ENCODE measurements at places on chromosomes 3 and 15. TPM values are rescaled to one million over a fixed set of nuclear protein-coding genes. Genes with fewer than 3 reads are reported as not detected.

GRCh38 chr3:155302891-155303290 lies 9.4 kb upstream of the STRIT1 start:
- H3K27me3 ChIP-seq, result no peaks in the 10 kb centered on the region
- peak; percentile 21 for DNase-seq
- H3K4me3 ChIP-seq, result no peak overlapping the region
- no peaks in the 10 kb centered on the region for H3K36me3 ChIP-seq
- no peaks in the 10 kb centered on the region for H3K4me1 ChIP-seq

DNA sequence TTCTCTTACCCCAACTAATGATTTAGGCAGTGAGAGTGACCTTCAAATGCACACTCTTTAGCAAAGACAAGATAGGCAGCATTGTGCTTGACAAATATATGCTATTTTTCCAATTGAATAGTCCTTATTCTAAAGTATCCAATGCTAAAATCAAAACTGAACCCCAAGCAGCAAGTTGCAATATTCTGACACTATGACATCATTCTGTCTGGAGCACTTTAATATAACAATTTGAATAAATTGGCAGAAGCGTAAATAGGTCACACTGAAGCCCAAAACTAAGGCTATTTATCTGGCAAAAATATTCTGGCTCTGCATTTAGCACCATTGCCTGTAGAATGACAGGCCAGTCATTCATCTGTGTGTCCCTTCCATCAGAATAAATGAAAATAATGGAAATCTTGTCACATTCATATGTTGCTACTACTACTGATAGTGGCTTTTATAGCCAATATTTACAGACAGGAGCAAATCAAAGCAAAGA lies 2.9 kb downstream of the CBLB start:
- no peaks in the 10 kb centered on the region for H3K27me3 ChIP-seq
- no peak overlapping the region for H3K27ac ChIP-seq
- peak overlapping the region; percentile 70 for H3K4me3 ChIP-seq
- peaks cover 31% of the 10 kb centered on the region for H3K4me1 ChIP-seq

- H3K4me1 ChIP-seq, result peaks cover 21% of the 10 kb centered on the region
- no peak overlapping the region for H3K27ac ChIP-seq
Measured at GRCh38 chr15:62785881-62786828, 256.4 kb upstream of the TPM1 start.

GRCh38 chr3:151562891-151563290 lies 102.0 kb upstream of the IGSF10 start:
- no peaks in the 10 kb centered on the region for H3K36me3 ChIP-seq
- DNase-seq, result no peak
- peaks cover 20% of the 10 kb centered on the region for H3K4me1 ChIP-seq

DNA sequence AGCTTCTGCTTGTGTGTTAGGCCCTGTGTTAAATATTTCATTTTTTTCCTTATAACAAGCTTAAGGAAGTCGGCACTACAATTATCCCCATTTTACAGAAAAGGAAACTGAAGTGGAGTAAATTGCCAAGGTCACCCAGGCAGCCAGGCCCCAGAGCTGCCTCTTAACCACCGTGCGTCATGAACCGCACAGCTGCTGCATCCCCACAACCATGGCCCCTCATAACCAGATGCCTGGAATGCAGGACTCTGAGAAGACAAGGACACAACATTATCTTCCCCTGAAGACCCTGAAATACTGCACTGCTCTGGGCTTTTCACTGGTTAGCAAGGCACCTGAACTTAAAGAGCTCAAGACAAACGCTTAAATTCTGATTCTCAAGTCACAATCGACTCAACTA lies 14.6 kb downstream of the LRIG1 start:
- peaks cover 99% of the 10 kb centered on the region for H3K4me1 ChIP-seq
- H3K27ac ChIP-seq, result peak overlapping the region; percentile 90
- H3K36me3 ChIP-seq, result no peaks in the 10 kb centered on the region
- no peak overlapping the region for H3K4me3 ChIP-seq
- no peaks in the 10 kb centered on the region for H3K27me3 ChIP-seq
- no peak for DNase-seq

GRM2 gene
- not detected for total RNA-seq

- no peak overlapping the region for H3K4me3 ChIP-seq
- no peak overlapping the region for H3K27ac ChIP-seq
- no peak for DNase-seq
- no peaks in the 10 kb centered on the region for H3K27me3 ChIP-seq
Measured at GRCh38 chr3:162643245-162643644, 1146.6 kb downstream of the OTOL1 start.

- H3K4me1 ChIP-seq, result peaks cover 83% of the 10 kb centered on the region
- H3K36me3 ChIP-seq, result peaks cover 30% of the 10 kb centered on the region
- H3K27ac ChIP-seq, result peak overlapping the region; percentile 97
Measured at GRCh38 chr3:48426401-48426909, 3.4 kb downstream of the PLXNB1 start.

GRAMD1C gene
- total RNA-seq, result 2.3 TPM

DNA sequence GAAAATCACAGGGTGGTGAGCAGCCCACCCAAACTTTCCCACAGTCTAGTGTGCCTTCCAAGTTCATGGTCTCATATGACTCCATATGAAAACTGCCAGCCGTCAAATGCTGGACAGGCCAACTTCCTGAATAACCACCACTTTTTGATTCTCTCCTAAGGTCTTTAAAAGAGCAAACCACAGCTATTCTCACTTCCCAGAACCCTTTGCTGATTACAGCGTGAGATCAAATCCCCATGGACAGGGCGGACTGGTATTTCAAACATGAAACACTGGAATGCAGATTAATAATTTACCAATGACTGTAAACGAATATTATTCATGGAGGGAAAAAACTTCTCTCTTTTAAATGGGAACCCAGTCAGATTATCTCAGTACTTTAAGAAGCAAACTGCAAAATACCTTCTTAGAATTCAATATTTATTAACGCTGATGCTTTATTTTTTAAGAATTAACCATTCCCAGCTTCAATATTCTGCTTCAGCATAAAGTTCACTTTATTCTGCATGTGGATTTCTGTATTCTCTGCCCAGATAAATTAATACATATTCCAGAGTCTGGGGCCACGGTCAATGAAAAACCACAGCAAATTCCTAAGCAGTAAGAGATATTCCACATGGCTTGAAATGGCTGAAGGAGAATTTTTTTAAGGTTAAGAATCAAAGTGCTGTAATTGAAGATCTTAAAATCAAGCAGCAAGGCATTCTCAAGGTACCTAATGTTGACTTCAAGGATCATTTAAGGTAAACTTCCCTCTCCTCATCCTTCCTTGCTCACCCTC lies 42.9 kb downstream of the MYO1E start:
- no peaks in the 10 kb centered on the region for H3K27me3 ChIP-seq
- DNase-seq, result peak; percentile 47
- H3K36me3 ChIP-seq, result no peaks in the 10 kb centered on the region
- H3K4me3 ChIP-seq, result no peak overlapping the region

- no peaks in the 10 kb centered on the region for H3K27me3 ChIP-seq
- no peak for DNase-seq
- no peaks in the 10 kb centered on the region for H3K36me3 ChIP-seq
Measured at GRCh38 chr3:31829826-31830426, 151.1 kb downstream of the OSBPL10 start.

ARHGAP31 gene
- 275 TPM for total RNA-seq

ZNF501 gene
- not detected for total RNA-seq

DNA sequence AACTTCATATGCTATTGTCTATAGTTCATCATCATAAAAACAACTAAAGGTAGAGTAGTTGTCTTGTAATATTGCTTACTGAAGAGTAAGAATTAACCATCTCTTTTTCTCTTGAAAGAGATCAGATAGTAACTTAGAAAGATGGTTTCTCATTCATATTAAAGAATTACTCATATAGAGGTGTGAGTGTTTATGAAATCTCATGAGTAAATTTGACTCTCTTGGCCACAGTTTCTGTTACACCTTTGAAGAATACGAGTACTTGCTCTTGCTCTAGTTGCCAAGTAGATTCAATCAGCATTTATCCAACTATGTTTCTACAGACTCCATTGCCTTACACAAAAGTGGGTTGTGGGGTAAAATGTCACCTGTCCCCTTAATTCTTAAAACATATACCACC lies 247.4 kb upstream of the MANF start:
- H3K4me3 ChIP-seq, result no peak overlapping the region
- no peaks in the 10 kb centered on the region for H3K27me3 ChIP-seq
- H3K27ac ChIP-seq, result no peak overlapping the region
- DNase-seq, result no peak

DNA sequence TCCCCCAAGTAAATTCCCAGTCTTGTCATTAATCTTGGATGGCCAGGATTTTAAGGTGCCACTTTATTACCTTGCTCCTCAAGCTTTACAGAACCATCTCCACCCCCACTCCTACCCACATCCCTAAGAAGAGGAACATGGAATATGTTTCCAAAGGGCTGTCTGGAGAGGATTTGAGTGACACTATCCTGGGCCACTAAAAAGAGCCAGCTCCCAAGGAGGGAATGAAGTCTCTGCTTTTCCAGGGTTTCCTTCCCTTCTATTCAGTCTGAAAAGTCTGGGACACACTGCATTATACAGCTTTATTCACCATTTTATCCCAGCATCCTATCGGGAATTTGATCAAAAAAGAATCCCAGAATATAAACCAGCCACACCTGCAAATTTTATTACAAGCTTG lies 35.6 kb upstream of the MECOM start:
- H3K4me3 ChIP-seq, result no peak overlapping the region
- DNase-seq, result no peak
- H3K36me3 ChIP-seq, result no peaks in the 10 kb centered on the region
- H3K27ac ChIP-seq, result no peak overlapping the region

VGLL3 gene
- total RNA-seq, result 23.7 TPM

DNA sequence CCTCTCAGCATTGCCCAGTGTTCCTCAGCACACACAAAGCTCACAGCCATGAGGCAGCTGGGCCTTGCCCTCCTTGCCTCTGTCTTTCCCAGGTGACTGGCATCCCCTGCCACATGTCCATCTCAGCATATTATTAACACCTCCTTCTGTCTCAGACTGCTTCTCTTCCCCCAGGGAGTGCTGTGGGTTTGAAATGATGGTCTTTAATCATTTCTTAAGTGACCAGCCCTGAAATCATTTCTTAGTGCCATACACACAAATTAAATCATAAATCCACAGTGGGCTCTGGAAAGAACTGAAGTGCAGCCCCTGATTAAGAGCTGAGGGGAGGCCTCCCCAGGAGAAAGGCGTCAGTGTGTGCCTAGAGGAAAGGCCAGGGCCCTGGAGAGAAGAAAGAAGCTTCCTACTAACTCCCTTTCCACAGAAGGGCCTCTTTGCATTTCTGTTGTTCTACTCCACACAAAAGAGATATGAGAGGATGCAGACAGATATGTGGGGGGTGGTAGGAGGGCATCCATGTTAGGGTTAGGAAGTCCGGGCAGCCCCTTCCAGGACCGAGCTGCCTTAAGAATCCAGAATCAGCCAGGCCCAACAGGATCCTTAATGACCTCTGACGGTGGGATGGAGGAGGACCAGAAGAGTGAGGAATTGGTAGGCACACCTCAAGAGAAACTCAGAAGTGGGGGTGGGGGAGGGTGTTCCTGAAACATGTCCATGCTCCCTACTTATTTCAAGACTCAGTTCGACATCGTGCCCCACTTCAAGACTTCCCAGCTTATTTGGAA lies 290.8 kb downstream of the EPHB1 start:
- no peaks in the 10 kb centered on the region for H3K27me3 ChIP-seq
- no peak overlapping the region for H3K4me3 ChIP-seq
- no peaks in the 10 kb centered on the region for H3K36me3 ChIP-seq
- no peaks in the 10 kb centered on the region for H3K4me1 ChIP-seq

GOLGA6D gene
- not detected for total RNA-seq

- no peak for DNase-seq
- H3K4me3 ChIP-seq, result no peak overlapping the region
- H3K36me3 ChIP-seq, result no peaks in the 10 kb centered on the region
- H3K27ac ChIP-seq, result no peak overlapping the region
- no peaks in the 10 kb centered on the region for H3K4me1 ChIP-seq
Measured at GRCh38 chr3:18245721-18246120, 179.4 kb downstream of the SATB1 start.

DNA sequence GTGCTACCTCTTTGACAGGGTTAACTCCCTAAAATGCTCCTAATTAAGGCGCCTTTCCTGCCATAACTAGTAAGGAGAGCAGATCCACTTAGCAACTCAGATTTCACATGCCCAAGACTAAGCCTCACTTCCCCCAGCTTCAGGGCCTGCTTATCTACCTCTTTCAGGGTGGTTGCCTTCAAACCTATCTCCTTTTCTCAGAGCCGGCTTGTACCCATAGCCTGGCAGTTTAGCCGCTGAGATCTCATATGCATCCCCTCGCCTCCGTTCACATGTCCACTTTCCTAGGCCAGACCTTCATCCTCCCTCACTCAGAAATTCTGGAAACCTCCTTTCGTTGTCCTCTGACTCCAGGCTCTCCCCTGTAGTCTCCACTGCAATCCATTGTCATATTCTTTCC lies 1.0 kb upstream of the FSTL1 start:
- peaks cover 28% of the 10 kb centered on the region for H3K27me3 ChIP-seq
- no peaks in the 10 kb centered on the region for H3K36me3 ChIP-seq
- H3K4me3 ChIP-seq, result peak overlapping the region; percentile 67
- peak overlapping the region; percentile 93 for H3K27ac ChIP-seq

DNA sequence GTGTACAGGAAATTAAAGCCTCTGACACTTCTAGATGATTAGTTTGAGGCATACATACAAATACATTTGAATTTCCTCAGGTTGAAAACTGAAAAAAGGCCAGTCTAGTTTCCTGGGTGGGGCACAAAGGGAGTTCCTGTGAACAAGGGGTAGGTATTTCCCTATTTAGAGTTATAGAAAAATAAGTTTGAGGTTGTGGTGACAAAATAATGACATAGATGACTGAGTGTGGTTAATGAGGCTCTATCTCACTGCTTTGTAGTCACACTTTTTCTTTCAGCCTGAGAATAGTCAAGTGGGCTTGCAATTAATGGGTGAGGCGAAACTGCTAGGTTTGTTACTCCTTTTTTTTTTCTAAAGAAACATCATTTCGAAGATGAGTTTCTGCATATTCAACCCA lies 4.3 kb downstream of the SLCO3A1 start:
- peaks cover 32% of the 10 kb centered on the region for H3K4me1 ChIP-seq
- H3K36me3 ChIP-seq, result no peaks in the 10 kb centered on the region
- DNase-seq, result no peak
- no peak overlapping the region for H3K27ac ChIP-seq
- no peak overlapping the region for H3K4me3 ChIP-seq
- no peaks in the 10 kb centered on the region for H3K27me3 ChIP-seq

DNA sequence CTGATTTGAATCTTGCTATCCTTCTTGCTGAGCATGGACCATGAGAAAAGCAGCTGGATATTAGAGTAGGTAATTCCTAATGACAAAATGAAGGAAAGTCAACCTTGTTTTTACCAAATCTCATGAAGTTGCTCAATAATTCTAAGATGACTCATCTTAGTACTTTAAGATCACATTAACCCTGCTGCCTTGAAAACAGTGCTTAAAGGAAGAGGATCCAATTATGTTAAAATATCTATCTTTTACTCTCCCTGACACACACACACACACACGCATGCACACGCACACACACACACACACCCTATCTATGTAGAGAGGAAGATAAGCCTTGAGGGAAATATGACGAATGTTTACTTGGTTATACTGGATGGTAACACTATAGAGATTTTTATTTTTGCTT lies 16.0 kb upstream of the MYO1E start:
- H3K36me3 ChIP-seq, result no peaks in the 10 kb centered on the region
- H3K4me1 ChIP-seq, result no peaks in the 10 kb centered on the region

GRCh38 chr15:83516935-83517334 lies 69.8 kb downstream of the SH3GL3 start:
- DNase-seq, result no peak
- H3K27me3 ChIP-seq, result peaks cover 9% of the 10 kb centered on the region
- no peak overlapping the region for H3K27ac ChIP-seq
- no peaks in the 10 kb centered on the region for H3K4me1 ChIP-seq
- H3K36me3 ChIP-seq, result no peaks in the 10 kb centered on the region

- DNase-seq, result no peak
- H3K27ac ChIP-seq, result no peak overlapping the region
- no peak overlapping the region for H3K4me3 ChIP-seq
- H3K36me3 ChIP-seq, result no peaks in the 10 kb centered on the region
- no peaks in the 10 kb centered on the region for H3K4me1 ChIP-seq
- no peaks in the 10 kb centered on the region for H3K27me3 ChIP-seq
Measured at GRCh38 chr15:88031461-88031860, 225.1 kb downstream of the NTRK3 start.

LXN gene
- total RNA-seq, result 20.3 TPM
